ENCODE measurements at places on chromosomes 2 and 18.

- no peak for DNase-seq
Measured at GRCh38 chr2:43309935-43310334, 83.5 kb upstream of the ZFP36L2 start.

DNA sequence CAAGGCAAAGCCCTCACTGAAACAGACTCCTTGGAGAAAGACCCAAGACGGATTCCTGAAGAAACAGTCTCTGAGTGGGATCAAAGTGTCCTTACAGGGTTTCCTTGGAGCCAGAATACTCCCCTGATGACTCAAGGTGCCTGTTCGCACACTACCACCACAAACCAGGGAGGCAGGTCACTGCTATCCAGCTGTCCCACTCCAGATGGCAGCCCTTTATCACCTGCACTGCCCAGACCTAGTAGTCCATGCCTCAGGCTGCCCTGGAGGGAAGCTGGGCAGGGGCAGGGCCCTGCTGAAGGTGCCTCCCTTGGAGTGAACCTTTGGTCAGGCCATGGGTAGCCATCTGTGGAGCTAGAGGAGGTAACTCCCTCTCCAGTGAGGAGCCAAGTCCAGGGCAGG lies 34.1 kb downstream of the TRABD2A start:
- no peak for DNase-seq

DNA sequence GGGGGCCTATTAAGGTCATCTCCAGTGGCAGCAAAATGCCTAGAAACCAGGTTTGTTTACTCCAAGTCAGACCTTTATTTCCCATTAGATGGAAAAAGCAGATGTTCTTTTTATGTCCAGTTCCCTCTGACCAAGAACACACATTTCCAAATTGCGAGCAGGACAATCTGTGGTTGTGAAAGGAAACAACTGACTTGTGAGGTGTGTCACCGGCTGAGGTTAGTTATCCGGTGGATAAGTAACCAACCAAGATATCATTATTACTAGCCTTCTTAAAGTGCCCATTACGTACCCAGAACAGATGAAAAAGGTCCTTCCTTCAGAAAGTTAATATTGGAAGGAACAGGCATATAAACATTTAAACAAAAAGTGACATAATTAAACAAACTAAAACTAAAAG lies 112.9 kb downstream of the THADA start:
- no peak for DNase-seq

GRCh38 chr2:55809875-55810621 lies 113.5 kb downstream of the EFEMP1 start:
- DNase-seq = no peak

- DNase-seq = no peak
Measured at GRCh38 chr2:2472044-2472443, 141.0 kb upstream of the MYT1L start.

GRCh38 chr18:73750052-73750451 lies 397.6 kb downstream of the FBXO15 start:
- no peak for DNase-seq

- DNase-seq = no peak
Measured at GRCh38 chr2:127698553-127699355, 2.5 kb upstream of the SFT2D3 start.

DNA sequence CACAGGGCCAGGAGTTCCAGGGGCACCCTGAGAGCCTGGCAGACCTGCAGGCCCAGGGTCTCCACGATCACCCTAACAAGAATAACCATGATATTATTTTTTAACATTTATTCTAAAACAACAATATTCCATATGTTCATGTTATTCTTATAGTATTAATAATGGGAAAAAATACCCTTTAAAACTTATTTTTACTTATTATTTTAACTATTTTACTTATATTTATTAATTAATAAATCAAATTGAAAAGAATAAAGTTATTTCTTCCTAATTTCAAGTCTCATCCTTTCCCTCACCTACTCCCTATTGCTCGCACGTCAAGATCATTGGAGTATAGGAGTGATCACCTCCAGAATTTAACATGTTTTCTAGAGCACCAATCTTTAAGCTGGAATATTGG lies 71.7 kb downstream of the COL3A1 start:
- DNase-seq = no peak

- no peak for DNase-seq
Measured at GRCh38 chr18:62450175-62450545, 72.7 kb upstream of the ZCCHC2 start.

DNA sequence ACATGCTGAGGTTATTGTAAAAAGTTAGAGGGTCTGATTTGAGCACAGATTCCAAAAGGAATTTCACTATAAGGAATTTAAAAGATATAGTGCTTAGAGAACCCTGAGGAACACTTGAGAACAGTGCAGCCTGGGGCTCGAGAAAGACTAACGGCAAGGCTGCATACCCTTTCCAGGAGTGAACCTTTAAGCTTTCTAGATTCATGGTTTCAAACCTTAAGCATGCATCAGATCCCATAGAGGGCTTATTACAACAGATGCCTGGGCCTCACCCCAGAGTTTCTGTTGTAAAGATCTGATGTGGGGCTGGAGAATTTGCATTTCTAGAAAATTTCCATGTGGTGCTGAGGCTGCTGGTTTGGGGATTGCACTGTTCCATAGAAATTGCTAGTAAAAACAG lies 90.5 kb upstream of the IL1R2 start:
- no peak for DNase-seq

GRCh38 chr2:116442418-116442817 lies 1372.1 kb upstream of the DDX18 start:
- DNase-seq = no peak

DNA sequence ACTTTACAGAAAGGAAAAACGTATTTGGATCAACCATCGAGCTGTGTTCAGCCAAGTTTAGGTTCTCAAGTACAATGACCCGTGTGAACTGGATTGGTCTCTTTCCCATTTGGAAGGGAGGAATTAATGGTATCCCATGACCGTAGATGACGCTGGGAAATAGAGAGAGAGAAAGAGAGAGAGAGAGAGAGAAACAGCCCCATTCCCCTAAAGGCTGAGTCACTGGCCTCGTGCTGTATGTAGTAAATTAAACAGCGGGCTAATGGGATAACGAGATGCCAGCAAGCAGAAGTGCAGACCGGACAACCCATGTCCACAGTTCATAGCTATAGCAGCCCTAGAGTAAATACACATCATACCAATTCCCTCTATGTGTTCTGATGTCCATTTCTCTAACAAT lies 99.6 kb downstream of the BCL11A start:
- DNase-seq = no peak

DNA sequence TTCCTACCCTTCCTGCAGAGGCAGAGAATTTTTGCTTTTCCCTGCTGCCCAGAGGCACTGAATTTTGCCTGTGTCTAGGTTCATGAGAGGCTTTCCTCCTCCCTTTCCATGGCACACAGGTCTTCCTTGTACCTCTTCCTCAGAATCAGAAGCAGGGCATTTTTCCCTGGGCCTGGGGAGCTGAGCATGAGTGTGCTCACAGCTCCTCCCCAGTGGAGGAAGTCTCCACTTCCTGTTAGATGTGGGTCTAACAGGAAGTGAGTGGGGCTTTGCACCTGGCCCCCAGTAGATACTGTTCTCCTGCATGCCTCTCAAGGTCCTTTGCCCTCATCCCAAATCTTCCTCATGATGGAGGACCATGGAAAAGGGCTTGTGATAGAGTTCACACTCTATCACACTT lies 297.2 kb upstream of the FIGN start:
- no peak for DNase-seq

- no peak for DNase-seq
Measured at GRCh38 chr2:223922308-223922707, 22.8 kb downstream of the WDFY1 start.

- no peak for DNase-seq
Measured at GRCh38 chr2:128754246-128754724, 435.6 kb upstream of the HS6ST1 start.

DNA sequence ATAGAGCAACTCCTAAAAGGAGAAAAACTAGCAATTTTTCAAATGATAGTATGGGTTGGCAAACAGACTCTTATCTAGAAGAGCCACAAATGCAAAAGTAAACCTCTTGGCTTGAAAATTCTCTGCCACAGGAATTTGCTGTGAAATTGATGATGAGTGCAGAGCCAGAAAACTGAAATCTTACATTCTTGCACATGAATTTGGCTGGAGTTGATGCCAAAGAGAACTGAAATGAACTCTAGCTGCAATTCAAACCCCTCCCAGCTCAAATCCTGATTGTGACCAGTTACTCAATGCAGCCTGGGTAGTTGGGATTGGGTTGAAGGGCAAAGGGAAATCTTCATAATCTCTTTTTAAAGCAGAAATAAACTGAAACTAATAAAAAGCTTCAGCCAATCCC lies 266.6 kb downstream of the PDE11A start:
- DNase-seq = no peak

- no peak for DNase-seq
Measured at GRCh38 chr2:23480957-23481797, 96.2 kb downstream of the KLHL29 start.

- no peak for DNase-seq
Measured at GRCh38 chr2:103166456-103167324, 404.9 kb downstream of the TMEM182 start.

DNA sequence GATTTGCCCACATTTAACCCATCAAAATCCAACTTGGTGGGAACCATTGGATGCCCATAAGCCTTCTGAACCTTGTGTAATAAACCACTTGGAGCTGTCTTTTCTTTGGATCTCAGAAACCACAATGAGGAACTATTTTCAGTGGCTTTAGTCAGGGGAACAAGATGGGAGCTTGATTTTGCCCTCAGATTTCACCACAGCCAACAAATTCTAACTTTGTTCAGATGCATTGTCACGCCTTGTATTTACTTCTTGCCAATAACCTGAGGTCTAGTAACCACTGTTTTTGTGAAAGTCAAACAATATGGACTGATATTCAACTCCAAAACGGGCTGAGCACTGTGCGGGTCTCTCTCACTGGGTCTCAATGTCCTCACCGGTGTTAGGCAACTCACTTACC lies 508.2 kb downstream of the TNS1 start:
- DNase-seq = no peak

GRCh38 chr18:50091509-50092244 lies 103.3 kb downstream of the MYO5B start:
- DNase-seq = no peak

GRCh38 chr2:165017966-165018596 lies 62.8 kb upstream of the SLC38A11 start:
- no peak for DNase-seq

DNA sequence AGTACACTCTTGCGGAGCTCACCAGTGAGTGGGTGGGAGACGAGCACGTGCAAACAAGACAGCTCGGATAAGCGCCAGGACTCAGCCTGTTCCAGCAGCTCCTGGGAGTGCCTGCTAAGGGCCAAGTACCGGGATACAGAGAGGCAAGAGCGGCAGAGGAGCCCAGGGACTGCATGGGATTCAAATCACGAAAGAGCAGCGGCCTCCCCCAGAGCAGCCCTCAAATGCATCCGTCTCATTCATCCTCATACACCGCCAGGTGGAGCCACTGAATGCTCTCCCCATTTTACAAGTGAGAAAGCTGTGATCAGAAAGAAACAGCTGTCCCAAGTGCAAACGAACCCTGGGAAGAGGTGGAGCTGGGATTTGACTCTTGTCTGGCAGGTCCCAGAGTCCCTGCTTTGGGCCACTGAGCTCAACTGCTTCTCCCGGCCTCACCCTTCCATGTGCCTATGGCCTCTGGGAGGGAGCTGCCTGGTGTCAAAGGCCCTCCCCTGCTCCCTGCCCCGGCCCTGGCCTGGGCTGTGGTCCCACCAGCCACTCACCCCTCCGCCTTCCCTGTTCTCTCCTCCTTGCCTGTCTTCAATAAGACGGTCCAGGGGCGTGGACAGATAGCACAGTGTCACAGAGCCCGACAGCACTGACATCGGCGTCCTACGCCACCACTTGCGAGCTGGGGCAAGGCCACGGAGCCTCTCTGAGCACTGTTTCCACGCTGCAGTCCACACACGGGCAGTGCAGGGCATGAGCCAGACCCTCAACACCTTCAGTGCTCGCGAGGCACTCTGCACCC lies 72.8 kb upstream of the TAF1B start:
- DNase-seq = no peak

- no peak for DNase-seq
Measured at GRCh38 chr18:79826966-79827365, 29.2 kb downstream of the KCNG2 start.

GRCh38 chr2:17683981-17684380 lies 69.6 kb downstream of the SMC6 start:
- DNase-seq = no peak

DNA sequence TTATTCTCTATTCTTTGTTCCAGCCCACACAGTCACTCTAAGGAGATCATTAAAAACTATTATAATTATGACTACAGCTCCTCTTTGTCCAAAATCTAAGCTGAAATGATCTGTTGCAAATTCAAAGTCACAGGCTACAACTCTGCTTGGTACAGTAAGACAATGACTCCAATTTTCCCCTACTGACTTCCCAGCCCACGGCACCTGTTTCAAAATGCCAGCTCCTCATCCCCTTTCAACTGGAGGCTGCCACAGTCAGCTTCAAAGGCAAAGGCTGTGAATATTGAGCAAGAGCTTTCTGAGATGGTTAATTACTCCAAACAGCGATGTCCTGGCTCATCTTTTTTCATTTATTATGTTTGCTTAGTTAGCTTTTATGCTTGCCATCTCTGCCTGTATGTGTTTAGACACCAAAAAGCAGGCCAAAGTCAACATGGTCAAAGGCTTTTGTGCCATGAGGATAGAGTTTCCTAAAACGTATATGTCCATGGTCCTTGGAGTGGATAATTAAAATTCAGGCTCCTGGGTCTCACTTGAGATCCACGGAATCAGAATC lies 141.1 kb downstream of the DOCK10 start:
- DNase-seq = no peak

DNA sequence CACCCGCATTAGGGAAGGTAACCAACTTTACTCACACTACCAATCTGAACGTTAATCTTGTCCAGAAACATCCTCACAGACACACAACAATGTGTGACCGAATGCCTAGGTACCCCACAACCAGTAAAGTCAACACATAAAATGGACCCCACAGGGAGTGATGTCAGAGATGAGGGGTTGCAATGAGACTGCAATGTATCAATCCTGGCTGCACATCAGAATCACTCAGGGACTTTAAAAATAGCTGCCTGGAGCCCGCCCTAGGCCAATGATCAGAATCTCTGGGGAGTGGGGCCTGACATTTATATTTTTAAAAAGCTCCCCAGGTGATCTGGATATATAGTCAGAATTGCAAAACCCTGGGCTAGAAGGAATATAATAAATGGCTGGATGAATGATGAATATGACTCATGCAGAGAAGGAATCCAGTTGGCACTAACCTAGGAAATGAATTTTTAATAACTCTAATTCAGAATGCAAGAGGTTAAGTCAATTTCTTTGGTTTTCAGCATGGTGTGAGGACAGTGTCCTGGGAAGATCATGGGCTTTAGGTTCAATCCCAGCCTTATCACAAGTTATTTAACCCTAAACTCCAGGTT lies 92.8 kb downstream of the COLEC12 start:
- DNase-seq = no peak

DNA sequence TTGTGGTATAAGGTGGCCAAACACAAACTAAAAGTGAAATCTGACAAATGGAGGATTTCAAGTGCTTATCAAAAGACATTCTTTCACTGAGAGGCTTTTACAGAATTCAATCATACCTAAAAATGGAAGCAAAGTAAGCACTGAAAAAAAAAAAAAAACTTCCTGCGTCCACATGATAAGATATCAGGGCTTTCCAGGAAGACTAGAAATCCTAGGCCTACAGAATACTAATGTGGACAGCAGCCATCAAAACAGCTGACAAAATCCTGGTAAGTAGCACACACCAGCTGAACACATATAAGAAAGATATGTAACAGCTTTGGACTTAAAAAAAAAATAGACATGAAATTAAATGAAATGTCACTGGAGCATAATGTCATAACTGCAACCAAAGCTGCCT lies 178.2 kb downstream of the SUCLG1 start:
- no peak for DNase-seq

Measured in stimulated activated CD8-positive, alpha-beta memory T cell treated with anti-CD3 and anti-CD28 coated beads, Interleukin-7, amount 100 ng/mL, for 24 hours (primary cell).